DMS79 treated with DMSO at 0.1 percent for 48 hours (cell line): ENCODE measurements at places on chromosomes 2 and 18.

- no peak for DNase-seq
Measured at GRCh38 chr18:54961016-54961423, 1.8 kb upstream of the CCDC68 start.

GRCh38 chr2:234770031-234770506 lies 181.7 kb upstream of the SH3BP4 start:
- peak; percentile 90 for DNase-seq

GRCh38 chr2:96691022-96691612 lies 48.6 kb downstream of the FER1L5 start:
- no peak for DNase-seq

GRCh38 chr2:96493072-96493471 lies 12.1 kb downstream of the NEURL3 start:
- no peak for DNase-seq

DNA sequence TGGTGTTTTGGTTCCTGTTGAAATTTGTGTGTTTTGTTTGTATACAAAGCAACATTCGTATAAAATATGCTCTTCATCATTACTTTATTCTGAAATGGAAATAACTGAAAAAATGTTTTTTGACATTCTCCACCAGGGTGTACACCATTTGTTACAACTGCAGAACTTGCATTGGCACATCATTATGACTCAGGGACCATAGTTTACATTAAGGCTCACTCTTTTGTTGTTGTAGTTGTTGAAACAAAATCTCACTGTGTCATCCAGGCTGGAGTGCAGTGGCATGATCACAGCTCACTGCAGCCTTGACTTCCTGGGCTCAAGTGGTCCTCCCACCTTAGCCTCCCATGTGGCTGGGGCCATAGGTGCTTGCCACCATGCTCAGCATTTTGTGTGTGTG lies 676.6 kb downstream of the TDRD15 start:
- DNase-seq: no peak

DNA sequence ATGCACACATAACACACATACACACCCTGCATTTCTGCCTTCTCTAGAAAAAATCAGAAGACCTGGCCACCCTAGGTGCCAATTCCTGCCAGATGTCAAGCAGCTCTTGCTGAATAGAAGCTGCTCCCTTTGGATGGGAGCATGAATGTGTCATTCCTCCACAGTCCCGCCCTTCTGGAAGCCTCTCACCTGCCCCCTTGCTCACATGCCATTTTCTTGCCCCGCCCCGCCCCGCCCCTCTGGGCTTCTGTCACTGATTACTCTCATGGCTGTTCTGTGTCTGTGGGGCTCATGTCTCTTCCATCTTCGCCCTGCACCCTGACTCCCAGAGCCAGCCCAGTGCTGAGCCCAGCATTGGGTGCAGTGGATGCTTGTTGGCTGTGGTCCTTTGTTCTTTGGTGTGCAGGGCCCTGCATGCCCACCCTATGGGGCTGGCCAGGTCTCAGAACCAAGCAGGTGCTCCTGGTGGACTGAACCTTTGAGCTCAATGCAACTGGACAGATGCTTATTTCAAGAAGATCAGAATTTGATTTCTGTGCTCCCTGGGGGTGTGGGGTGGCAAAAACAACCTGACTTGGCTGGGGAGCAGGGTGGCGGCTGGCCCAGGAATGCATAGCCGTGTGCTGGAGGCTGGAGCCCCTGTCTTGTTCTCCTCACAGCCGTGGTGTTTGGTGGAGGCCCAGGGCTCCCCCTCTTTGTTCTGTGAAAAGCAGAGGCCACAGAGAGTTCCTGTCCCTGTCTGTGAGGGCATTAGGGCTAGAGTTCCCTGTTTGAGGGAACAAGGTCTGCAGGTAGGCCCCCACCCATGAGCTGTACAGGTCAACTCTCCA lies 140.6 kb upstream of the GLI2 start:
- no peak for DNase-seq

DNA sequence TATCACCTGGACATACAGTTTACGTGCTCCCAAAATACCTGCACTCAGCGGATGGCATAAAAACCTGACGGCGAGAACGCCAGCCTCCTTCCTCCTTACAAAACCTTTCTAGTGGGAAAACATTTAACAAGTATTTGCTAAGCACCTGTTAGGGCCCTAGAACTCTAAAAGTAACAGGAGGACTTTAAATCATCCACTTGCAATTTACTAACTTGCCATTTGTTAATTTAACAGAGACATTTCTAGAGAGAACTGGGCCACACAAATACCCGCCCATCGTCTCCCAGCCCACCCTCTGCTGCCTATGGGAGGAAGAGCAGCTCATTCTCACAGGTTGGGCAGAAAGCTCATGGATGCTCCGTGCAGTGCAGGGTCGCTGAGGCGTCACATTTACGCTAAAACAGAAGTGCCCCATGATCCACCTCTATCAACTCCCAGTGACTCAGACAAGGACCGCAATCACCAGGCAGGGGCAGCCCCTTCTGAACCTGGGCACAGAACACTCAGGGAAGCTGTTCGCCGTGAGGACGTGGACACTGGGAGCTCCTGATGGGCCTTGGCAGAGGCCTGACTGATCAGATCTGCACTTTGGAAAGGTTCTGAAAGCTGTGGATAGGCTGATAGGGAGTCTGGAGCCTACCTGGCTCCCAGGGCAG lies 106.9 kb downstream of the HDAC4 start:
- DNase-seq: peak; percentile 34

DNA sequence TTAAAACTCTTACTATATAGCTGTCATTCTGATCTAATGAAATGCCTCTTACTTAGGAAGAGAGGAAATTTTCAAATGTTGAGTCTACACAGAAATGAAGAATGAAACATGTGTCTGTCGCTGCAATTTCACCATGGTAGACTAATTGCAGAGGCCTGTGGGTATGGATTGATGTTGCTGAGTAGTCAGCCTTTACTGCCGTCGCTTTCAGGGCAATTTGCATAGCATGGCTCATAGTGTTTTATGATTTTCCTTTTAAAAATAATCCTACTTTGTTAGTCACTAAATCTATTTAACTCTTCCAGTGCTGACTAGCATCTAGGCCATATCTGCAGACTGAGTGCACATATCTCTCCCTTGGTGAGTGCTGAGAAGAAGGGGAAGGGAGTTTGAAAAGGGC lies 819.2 kb downstream of the SATB2 start:
- DNase-seq: no peak

DNA sequence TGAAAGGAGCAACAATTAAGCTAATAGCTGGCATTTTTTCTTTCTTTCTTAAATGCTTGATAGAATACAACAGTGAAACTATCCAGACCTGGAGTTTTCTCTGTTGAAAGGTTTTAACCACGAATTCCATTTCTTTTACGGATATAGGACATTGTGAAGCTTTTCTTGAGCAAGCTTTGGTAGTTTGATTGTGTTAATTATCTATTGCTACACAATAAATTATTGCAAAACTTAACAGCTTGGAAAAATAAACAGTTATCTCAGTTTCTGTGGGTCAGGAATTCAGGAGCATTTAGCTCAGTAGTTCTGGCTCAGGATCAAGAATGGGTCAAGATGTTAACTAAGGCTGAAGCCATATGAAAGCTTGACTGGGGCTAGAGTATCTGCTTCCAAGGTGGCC lies 11.7 kb downstream of the PHOSPHO2 start:
- DNase-seq: no peak

GRCh38 chr2:215879977-215880940 lies 133.1 kb downstream of the MREG start:
- no peak for DNase-seq

DNA sequence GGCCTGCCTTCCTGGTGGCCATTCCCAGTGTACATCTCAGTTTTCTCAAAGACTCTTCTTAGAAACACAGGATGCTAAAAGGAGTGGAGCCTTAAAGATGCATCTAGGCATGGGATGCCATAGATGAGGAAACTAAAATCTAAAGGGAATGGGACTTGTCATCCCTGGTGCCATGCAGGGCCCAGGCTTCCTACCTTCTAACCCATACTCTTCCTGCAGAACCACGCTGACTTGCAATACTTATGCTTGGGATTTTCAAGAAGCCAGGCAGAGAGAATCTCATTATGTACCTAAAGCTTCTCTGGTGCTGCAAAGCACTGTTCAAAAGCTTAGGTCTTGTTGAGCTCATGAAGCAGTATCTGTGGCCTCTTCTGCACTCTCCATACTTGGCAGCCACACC lies 329.1 kb downstream of the CYRIA start:
- no peak for DNase-seq

- DNase-seq: no peak
Measured at GRCh38 chr2:102193074-102193473, 6.3 kb downstream of the IL1RL2 start.

DNA sequence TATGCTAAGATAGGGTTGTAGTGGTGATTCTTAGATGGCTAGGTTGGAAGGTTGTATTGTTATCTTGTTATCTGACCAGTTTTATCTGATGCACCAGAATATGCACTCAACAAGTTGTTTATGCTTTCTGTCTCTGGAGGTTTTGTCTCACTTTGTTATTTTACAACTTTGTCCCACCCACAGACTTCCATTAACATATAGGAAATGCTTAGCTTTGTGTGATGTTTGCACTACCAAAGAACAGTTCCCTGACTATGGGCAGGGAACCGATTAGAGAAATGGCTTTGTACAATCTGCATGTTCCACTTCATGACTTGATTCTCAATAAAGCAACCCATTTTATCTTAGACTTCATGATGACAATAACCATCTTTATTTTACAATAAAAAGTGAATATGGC lies 160.6 kb upstream of the CDH20 start:
- no peak for DNase-seq

GRCh38 chr2:35298493-35298892 lies 1057.1 kb upstream of the CRIM1 start:
- no peak for DNase-seq

GRCh38 chr2:156156580-156156979 lies 175.9 kb downstream of the NR4A2 start:
- no peak for DNase-seq

DNA sequence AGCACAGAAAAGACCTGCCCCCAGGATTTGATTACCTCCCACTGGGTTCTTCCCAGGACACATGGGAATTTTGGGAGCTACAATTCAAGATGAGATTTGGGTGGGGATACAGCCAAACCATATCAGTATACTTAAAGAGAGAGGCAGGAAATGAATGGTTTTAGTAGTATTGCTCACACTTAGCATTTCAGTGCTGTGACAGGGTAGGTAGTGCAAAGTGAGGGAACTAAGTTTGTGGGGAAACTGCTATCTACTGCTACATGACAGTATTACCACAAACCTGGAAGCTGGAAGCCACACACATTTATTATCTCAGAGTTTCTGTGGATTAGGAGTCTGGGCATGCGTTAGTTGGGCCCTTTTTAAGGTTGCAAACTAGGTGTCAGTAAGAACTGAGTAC lies 450.7 kb downstream of the LPIN1 start:
- no peak for DNase-seq

- DNase-seq: no peak
Measured at GRCh38 chr2:208350610-208351009, 56.0 kb upstream of the PTH2R start.

DNA sequence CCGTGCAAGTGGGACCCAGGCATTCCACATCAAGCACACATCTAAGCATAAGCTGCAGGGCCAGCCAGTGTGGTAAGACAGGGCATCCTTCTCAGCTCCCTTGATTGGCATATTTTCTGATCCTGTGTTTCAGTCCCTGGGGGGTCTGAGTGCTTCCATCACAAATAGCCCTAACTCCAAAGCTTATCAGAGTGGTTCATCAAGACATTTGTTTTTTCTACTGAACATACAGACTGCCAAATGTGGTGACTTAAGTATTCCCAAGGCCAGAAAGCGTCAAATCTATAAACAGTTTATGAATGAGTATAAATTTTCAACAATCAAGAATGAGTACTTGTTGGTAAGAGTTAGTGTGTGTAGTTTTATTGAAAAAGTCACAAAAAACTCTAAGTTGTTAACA lies 18.8 kb downstream of the SPRED2 start:
- no peak for DNase-seq

DNA sequence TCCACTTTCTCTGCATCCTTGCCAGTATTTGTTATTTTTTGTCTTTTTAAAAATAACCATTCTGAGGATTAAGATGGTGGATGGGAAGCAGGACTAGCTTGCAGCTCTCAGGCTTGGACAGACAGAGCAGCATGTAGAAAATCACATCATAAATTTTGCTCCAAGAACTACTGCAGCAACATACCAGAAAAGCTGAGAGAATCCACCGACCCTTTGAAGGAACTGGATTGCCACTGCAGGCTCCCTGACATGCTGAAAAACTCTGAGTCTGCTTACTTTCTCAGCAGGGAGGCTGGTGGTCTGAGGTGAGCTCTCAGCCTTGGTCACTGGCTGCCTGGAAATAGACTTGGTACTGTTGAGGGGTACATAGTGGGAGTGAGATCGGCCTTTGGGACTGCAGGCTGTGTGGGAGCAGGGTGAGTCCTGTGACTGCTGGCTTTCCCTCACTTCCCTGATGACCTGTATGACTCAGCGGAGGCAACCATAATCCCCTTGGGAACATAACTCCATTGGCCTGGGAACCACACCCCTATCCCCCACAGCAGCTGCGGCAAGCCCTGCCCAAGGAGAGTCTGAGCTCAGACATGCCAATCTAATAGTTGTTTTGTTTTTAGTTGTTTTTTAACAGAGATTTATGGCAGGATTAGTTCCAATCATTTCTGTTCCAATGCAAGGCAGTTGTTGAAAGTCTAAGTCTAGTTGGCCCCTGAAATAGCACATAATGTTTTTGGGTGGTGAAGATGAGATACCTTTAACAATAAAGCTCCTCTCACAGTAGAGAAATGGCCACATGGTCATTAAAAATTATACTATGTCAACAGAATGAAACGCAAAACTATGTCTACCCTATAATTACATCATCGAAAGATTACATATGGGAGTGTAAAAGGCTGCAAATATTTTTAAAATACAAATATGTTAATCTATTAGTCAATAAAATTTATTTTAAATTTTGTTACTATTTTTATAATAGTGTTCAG lies 414.2 kb upstream of the CHAC2 start:
- no peak for DNase-seq

GRCh38 chr2:170176212-170176611 lies 1.7 kb upstream of the MYO3B start:
- no peak for DNase-seq

- DNase-seq: peak; percentile 68
Measured at GRCh38 chr18:908758-909724, 4.4 kb downstream of the ADCYAP1 start.

GRCh38 chr2:226548732-226549131 lies 250.9 kb downstream of the IRS1 start:
- no peak for DNase-seq

GRCh38 chr18:35515460-35516130 lies 17.8 kb upstream of the INO80C start:
- DNase-seq: no peak

GRCh38 chr2:184312970-184313369 lies 285.4 kb upstream of the ZNF804A start:
- DNase-seq: no peak

- DNase-seq: no peak
Measured at GRCh38 chr2:172612051-172612450, 56.2 kb downstream of the PDK1 start.

DNA sequence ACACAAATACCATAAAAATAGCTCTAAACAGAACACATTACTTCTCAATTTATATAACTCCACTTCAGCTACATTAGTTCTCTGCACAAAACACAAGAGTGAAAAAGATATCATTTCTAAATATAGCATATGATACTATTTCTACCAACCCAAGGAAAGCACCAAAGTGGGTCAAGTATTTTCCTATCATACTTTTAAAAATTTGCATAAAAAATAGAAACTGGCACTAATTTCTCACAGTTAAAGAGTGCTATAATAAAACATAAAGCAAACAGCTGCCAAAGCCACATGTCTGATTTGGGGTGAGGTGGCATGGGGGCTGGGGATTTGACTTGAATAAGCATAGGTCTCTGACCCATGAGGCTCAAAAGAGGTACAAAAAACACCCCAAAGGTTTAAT lies 61.5 kb downstream of the BARD1 start:
- no peak for DNase-seq
